ENCODE measurements at places on chromosomes 16 and 17.

DNA sequence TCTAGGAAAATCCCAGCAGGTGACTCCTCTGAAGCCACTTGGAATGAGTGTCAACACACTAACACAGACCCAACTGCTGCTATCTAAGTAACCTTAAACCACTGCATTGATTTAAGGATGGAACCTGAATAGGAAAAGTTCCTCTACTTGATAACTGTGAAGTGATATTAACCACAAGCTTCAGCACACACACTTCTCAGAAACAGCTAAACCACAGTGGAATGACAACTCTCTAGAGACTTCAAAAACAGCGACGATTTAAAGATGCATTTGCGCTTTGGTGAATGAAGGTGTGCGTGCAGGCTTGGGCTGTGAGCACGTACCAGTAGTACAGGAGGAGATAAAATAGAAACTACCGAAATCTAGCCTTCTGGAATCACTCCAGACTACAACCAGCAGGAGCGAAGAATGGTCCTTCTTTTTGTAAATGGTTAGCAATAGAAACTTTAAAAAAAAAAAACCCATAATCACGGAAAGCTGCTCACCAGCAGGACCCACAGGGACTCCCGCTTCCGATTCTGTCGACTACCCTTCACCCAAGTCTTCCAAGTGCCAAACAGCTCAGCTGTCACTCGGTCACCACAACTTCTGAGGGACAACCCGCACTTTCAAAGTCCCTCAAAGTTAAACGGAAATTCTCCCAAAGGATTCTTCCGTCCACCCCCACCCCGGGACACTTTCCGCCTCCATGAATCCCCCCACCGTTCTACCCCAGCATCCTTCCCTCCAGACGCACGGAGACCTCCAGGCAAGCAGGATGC is 137.7 kb upstream of the CORO6 start:
- no peak for DNase-seq

- DNase-seq = no peak
These were observed 7.7 kb downstream of the RNPS1 start for GRCh38 chr16:2260250-2260649.

DNA sequence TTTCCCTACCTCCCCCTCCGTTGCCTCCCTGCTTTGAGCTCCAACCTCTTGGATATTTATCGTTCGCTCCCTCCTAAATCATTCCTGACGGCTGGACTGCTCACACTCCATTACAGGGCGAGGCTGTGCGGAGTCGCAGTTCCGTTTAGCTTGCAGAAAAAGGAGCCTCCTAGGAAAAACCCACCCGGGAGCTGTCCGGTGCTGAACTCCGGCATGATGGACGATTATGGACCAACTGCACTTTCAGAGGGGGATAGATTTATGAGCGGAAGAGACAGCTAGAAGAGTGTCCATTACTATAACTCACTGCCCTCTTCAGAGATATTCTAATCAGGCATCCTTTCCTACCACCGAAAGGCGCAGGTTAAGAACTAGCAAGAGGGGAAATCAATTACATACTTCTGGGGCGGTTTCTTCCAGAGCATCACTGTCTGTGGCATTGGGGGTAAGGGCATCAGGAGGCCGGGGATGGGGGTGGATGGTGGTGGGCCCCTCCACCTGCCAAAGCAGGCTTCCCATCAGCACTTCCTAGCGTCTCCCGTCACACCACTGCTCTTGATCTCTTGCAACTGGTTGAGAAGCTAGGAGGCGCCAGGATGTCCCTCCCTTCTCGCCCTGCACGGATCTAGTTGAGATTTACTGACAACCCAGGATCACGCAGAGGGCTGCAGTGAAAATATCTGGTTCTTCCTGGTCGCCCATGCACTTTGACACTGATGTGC is 251.2 kb downstream of the ENGASE start:
- DNase-seq = no peak

DNA sequence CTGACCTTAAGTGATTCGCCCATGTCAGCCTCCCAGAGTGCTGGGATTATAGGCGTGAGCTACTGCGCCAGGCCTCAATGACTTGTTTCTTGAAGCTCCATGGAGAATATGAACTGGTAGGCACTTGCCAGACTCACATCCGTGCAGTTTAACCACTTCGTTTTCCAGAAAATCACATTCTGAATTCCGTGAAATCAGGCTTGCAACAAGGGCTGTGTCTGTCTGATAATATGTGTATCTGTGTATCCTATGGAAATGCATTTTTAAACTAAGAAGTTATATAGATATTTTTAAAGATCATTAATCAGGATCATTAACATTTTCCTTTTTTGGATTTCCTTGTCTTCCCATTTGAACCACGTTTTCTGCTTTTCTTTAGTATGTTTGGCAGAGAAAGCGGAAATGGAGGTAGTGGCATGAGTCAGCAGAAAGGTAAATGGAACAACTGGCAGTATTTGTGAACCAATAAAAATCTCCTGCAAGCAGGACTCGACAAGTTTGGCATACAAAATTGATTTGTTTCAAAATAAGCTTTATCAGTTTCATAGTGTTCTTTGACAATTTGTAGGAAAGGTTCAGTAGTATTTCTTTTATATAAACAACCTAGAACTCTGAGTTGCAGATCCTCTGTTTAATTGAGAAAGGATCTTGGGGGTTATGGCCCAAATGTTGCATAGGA is 33.0 kb downstream of the USP10 start:
- no peak for DNase-seq

All from AG09309 (cell line).